ENCODE measurements at places on chromosomes 13 and 19. TPM values are rescaled to one million over a fixed set of nuclear protein-coding genes. Genes with fewer than 3 reads are reported as not detected.

Gene PLEKHG2
- 76.6 TPM for total RNA-seq

Gene RNU6-9
- total RNA-seq, result not detected

Gene DNM2
- total RNA-seq, result 172 TPM

Gene CPB2
- not detected for total RNA-seq

Data from metanephros (tissue), 2 donors.